ENCODE measurements at places on chromosomes 12 and 14.

- no peak for DNase-seq
Observed at GRCh38 chr12:53624956-53625355, 1.2 kb downstream of the ATF7 start.

DNA sequence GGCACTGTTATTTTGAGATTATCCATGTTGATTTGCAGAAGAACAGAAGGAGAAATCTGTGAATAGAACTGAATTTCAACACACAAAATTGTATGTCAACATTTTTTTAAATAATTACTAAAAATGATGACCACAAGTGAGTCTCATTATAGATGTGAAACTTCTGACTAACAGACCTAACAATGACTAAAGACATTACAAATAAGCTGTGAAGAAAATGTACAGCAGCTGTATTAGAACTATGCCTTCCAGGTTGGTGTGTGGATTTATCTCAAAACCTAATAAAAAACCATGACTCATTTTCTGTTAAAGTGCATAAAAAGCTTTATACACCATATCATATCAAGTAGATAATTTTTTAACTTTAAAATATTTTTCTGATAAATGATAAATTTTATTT is 22.5 kb upstream of the FOXG1 start:
- no peak for DNase-seq

DNA sequence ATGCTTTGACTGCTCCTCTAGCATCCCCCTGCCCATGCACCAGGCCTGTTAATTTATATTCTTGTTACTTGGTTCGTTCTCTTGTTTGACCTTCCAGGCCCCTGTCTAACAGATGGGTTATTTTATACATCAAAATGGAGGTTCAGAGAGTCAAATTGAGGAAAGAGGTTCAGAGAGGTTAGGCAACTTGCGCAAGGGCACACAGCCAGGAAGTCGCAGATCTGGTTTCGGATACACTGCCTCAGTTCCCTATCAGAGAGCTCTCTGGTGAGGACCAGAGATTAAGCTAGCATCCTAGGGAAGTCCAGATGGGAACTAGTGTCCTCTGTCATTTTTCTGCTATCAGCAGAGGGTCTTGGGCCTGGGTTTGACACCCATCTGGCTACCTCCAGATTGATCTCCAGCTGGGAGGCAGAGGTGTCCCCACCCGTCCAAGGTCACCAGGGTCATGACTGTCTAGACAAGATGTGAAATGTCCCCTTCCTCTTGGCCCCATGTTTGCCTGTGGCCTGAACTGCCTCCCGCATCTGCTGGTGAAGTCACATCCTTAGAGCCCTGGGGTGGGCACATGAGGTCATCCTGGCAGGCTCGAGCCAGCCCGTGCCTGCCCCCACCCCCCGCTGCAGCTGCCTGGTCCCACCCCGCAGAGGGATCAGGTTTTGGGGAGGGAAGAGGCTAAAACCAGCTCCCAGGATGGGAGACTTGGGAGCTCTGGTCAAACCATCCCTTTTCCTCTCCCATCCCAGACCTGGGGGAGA is 84.3 kb upstream of the NCOR2 start:
- peak; percentile 90 for DNase-seq

DNA sequence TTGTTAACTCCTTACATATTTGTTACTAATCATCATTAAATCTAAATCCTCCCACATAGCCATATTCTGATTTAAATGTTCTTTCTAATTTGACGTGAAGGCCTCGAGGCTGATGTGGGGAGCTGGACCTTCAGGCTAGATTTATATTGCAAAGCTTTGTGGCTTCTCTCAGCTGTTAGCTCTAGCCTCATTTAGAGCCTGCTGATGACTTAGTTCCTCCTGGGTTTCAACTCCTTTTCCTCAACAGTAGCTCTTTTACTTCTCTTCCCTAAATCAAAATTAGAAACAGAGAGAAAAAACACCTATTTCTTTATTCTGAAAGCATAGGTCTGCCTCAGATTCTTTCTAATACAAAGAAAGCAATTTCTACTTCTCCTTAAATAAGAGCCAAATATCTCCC is 477.5 kb upstream of the CCDC196 start:
- no peak for DNase-seq

GRCh38 chr14:103094406-103095209 is at the start of gene EXOC3L4:
Gene EXOC3L4 (plus strand): TSS chr14:103094725. CDS start chr14:103100220, 5,495 bp downstream.
- DNase-seq = no peak

- no peak for DNase-seq
Observed at GRCh38 chr12:11787933-11788849, 138.7 kb downstream of the ETV6 start.

DNA sequence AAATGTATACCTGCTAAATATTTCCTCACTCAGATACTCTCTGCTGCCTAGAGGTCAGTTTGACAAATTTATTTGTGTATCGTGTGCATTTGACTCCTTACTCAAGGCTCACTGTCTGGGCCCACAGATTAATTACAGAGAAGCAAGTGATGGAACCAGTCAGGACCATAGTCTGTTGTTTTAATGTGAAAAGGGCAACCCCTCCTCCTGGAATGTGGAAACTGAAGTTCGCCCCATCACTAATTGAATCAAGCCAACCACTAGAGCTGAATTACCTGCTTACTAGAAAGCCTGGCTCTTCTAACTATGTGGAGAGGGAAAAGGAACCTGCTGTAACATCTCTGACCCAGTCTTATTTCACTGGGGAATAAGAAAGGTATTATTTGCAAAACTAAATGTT is 199.9 kb upstream of the KRR1 start:
- no peak for DNase-seq

DNA sequence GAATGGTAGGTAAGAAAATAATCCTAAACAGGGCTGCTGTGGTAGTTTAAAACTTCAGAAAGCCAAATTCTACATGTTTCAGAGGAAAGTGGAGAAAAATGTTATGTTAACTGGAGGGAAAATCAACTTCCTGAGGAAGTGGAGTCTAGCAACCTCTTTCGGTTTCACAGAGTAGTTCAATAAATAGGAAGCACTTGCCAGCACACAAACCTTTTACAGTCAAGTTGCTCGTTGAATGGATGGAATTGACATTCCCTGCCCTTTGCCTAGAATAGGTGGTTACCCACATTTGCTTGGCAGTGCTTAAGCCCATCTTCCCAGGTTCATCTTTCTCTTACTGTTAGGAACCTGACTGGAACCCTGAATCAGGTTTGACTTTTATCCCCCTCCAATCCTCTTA is 15.9 kb downstream of the ANKRD13A start:
- no peak for DNase-seq

DNA sequence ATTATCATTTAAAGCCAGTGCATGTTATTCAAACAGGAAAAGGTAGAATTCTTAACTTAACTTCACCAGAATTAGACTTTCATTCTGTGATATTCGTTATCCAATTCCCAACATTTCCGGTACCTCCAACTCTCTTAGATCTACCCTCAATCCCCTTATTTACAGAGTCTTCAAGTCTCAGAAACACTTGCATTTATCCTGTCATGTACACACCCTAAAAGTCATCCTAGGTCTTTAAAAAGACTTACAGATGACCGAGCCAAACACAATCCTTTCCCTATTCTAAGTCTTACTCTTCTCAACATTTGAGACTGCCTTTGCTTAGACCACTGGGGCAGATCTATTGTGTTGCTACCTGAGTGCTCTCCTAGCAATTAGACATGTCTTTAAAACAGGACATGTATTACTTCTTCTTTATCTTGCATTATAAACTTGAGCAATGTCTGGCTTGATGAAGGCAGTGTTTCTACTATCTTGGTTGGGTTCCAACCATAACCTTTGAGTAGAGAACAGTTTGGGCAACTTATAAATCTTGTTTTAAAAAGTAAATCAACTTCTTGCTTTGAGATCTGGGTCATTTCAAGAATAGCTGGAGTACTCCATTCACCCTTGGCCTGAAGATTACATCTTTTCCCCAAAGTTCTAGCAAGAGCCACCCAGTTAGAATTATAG is 140.6 kb upstream of the PLEKHG7 start:
- DNase-seq = no peak

- no peak for DNase-seq
Observed at GRCh38 chr14:102554821-102555819, 37.3 kb upstream of the RCOR1 start.

DNA sequence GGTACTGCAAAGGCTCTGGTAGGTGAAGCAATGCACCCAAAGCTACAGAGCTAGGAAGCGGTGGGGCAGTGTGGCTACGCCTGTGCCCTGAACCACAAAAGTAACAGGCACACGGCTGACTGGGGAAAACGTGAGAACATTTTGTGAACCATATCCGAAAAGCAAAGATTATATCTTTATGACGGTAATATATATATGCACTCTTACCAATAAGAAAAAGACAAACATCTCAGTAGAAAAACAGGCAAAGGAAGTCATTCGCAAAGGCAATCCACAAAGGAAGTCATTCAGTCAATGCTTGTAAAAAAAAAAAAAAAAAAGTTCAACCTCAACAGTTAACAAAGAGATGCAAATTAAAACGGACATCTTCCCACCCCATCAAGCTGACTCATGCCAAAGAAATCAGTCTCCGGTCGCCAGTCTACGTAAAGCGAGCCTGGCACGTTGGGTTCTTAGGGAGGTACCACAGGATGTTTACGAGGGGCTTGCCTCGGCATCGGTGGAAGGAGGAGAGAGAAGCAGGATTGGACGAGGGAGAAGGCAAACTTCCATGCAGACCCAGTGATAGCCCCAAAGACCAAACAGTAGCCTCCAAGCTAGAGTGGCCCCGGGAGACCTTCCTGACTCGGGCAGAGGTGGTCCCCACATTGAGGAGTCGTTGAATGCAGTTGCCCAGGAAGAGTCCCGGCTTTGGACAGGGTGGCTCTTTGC is 39.4 kb upstream of the PPP2R5C start:
- no peak for DNase-seq

DNA sequence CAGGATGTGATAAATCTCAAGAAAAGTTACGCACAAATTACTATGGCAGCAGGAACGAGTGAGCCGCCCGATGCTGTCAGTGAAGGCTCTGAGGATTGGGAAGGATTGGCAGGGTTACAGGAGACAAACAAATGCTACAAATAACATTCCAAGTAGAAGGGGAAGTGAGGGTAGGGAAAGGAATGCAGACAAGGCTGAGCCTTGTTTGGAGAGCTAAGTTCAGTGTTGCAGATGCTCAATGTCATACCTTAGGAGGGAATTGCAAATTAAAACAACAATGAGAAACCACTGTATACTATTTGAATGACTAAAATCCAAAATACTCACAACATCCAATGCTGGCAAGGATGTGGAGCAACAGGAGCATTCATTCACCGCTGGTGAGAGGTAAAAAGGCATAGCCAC is 1.3 kb downstream of the CLEC9A start:
- no peak for DNase-seq

GRCh38 chr14:56648508-56649301 is 69.1 kb downstream of the TMEM260 start:
- no peak for DNase-seq

- no peak for DNase-seq
Observed at GRCh38 chr14:55771242-55771981, 191.4 kb downstream of the KTN1 start.

DNA sequence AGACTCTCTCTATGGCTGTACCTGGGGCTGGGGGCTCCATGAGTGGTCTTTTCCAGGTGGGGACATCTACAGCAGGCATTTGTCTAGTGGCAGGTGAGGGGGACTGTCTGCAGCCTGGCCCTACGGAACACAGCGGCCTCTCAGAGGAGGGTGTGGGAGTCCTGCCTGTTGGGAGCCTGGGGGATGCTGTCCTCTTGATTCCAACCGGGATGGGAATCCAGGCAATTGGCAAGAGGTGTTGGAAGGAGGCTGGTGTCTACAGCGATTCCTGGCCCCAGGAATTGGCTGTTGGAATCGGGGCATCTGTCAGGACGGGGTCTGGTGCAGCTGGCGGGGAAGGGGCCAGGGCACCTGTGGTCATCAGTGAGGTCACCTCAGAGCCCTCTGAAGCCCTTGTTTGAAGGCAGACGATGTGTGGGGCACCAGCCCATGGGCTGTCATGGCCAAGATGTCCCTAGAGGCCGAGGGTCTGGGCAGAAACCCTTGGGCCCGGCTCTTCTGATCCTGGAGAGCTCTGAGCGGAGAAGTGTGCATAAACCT is 386.3 kb downstream of the TMEM121 start:
- DNase-seq = no peak

- no peak for DNase-seq
Observed at GRCh38 chr14:22180045-22180444, 409.0 kb downstream of the DAD1 start.

DNA sequence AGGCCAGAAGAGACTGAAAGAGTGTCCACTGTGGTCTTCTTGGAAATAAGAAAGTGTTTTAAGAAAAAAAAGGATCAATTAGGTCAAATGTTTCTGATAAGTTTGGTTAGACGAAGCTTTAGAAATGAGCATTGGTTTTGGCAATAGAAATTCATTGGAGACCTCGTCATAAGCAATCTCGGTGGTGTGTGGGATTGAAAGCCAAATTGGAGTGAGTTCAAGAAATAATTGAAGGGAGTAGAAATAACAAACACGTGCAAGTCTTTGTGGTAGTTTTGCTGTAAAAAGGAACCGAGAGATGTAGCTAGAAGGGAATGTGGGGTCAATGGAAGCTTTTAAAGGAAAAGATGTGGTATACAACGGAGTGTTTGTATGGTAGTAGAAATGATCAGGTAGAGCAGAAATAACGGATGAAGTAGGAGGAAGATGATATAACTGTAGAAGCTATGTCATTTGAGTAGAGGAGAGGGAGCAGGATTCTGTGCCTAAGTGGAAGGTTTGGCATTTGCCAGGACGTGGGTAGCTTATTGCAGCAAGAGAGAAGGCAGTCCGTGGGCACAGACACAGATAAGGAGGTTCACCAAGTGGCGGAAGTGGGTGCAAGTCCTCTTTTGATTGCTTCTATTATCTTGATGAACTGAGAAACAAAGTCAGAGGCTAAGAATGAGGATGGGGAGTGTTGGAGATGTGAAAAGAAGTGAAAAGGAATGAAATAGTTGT is 146.2 kb downstream of the DACT1 start:
- no peak for DNase-seq

DNA sequence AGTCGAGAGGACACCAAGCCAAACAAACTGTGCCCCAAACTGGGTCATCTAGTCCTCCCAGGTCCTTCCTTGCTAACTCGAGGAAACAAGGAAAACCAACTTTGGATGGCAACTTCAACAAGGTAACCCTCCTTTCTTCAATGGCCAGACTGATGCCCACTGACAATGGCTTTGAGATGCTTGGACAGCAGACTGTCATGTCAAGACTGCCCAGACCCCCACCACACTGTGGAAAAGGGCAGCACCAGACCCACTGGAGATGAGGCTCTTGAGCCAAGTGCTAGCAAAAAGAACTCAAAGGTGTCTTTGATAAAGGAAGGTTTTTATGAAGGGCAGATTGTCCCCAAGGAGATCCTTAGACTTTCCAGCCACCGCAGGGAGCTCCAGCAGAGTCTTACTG is 9.0 kb upstream of the CDH24 start:
- no peak for DNase-seq

- DNase-seq = no peak
Observed at GRCh38 chr12:121781484-121781997, 11.9 kb downstream of the RHOF start.

DNA sequence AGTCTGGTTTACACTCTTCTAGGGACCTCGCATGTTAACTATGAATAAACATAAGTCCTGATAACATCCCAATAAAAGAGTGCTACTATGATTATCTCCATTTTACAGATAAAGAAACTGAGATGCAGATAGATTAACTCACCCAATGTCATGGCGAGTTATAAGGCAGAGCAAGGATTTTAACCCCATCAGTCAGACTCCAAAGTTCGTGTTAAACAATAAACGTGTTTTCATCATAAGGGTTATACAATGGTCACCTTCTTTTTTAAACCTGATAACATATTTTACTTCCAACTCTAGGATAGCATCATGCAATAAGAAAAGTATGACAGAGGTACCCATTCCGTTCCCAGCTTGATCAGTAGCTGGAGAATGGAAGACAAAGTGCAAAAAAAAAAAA is 1.2 kb downstream of the AREL1 start:
- no peak for DNase-seq

GRCh38 chr14:50001999-50002925 is 109.4 kb downstream of the ARF6 start:
- DNase-seq = no peak

Data from SJCRH30 (cell line).